ENCODE measurements at places on chromosomes 3 and 15. TPM values are rescaled to one million over a fixed set of nuclear protein-coding genes. Genes with fewer than 3 reads are reported as not detected.

- no peak for DNase-seq
Observed at GRCh38 chr3:157624801-157625200, 121.6 kb upstream of the VEPH1 start.

The IL12A gene
- total RNA-seq = 0.83 TPM

DNA sequence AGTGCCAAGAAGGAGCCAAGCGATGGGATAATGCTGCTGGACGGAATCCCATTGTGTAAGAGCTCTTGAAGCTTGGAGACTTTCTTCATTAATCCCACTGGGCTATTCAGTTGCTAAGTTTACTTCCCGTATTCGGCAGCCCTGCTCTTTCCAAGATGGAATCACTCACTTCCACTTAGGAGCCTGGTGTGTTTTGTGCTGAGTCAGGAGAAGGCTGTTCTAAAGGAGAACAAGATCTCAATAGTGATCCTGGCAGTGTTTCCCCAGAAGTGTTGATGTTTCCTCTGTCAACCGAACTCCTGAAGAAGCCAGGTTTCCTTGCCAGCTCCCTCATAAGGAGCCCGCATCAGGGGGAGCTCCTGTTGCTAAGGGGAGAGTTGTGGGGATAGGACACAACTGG, 270.2 kb upstream of the CHRM5 start:
- DNase-seq = no peak

The TMCO5A gene
- not detected for total RNA-seq

DNA sequence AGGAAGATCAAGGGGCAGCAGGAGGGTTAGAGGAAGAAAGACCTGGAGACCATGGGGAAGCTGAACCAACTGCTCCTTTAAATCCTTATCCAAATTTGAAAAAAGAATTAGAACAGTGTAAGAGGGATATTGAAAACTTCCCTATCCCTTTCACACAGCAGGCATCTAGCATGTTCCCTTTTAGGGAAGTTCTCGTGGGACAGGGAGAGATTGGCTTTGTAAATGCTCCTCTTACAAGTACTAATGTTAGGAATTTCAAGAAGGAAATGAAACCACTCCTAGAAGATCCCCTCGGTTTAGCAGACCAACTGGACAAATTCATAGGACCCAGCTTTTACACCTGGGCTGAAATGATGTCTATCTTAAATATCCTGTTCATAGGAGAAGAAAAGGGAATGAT, 41.5 kb downstream of the PPCDC start:
- no peak for DNase-seq

The AP3B2 gene
- total RNA-seq = 1.2 TPM

The BCL2A1 gene
- total RNA-seq = not detected

DNA sequence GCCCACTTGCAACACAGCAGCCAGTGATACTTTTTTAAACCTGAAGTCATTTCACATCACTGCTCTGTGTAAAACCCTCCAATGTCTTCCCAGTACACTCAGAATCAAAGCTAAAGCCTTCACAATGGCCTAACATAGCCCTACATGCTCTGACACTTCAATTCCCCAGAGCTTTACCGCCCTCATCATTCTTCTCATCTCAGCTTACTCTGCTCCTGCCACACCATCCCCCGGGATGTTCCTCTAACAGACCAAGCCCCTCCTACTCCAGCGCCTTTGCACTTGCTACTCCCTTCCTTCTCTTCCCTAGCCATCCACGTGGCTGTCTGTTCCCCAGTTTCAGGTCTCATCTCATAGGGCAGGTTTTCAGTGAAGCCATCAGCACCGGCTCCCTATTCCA, 194.0 kb downstream of the SSR3 start:
- no peak for DNase-seq

The DNAH12 gene
- total RNA-seq = not detected

GRCh38 chr3:114122027-114122709, 56.7 kb downstream of the DRD3 start:
- no peak for DNase-seq

The RCCD1 gene
- total RNA-seq = 8.7 TPM

The MESP1 gene
- total RNA-seq = 2.6 TPM

All from esophagus muscularis mucosa (tissue), 4 donors.